ENCODE measurements at places on chromosomes 5 and 9. TPM values are rescaled to one million over a fixed set of nuclear protein-coding genes. Genes with fewer than 3 reads are reported as not detected.

The DBH gene
- total RNA-seq = not detected

The DMGDH gene
- total RNA-seq = not detected

The FOXI1 gene
- total RNA-seq = not detected

The PCDHB9 gene
- total RNA-seq = not detected

The FGF1 gene
- not detected for total RNA-seq

The NDUFAF2 gene
- 17.1 TPM for total RNA-seq

The HSD17B4 gene
- 78.9 TPM for total RNA-seq

The OBP2B gene
- not detected for total RNA-seq

The C1QTNF3 gene
- total RNA-seq = 2.8 TPM

The IGIP gene
- total RNA-seq = 2.7 TPM

The GRIN1 gene
- not detected for total RNA-seq

The HMCN2 gene
- not detected for total RNA-seq
